ENCODE measurements at places on chromosomes 11 and 22.

DNA sequence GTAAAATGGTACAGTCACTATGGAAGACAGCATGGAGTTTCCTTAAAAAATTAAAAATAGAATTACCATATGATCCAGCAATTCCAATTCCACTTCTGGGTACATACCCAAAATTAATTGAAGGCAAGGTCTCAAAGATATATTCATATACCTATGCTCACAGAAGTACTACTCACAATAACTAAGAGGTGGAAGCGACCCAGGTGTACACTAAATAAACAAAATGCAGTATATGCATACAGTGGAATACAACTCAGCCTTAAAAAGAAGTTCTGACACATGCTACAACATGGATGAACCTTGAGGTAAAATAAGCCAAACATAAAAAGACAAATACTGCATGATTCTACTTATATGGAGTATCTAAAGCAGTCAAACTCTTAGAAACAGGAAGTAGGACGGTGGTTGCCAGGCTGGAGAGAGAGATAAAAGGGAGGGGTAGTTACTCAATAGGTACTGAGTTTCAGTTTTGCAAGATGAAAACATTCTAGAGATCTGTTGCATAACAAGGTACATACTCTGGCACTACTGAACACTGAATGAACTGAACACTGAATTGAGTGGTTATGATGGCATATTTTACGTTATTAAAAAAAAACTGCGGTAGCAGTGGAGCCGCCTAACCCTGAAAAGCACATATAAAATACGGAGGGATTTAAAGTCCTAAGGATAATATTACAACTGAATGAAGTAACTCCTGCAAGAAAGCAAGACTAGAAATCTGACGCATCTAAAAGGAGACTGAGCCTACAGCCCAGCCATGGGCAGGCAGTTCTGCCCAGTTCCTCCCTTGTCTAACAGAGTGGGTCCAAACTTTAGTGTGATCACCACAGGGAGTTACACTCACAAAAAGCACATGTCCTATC, 12.8 kb downstream of the DGCR2 start:
- no peak for DNase-seq

DNA sequence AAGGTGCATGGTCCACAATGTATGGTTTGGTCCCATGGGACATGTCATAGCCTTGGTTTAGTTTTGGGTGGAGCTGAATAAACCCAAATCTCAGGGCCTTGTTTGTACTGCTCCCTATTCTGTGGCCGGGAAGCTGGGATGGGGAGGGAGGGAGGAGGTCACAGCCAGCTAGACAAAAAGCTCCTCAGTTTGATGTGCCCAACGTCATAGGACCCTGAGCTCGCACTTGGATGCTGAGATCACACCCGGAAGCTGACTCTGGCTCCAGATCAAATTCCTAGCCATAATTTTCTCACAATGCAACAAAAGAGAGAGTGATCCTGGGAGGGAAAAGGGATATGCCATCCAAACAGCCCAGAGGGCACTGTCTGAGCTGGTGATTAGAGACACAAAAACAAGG, 1.5 kb downstream of the HSPB2 start:
- DNase-seq, result peak; percentile 65

- DNase-seq, result no peak
Observed at GRCh38 chr11:27473017-27473406, 422 bp upstream of the LGR4 start.

DNA sequence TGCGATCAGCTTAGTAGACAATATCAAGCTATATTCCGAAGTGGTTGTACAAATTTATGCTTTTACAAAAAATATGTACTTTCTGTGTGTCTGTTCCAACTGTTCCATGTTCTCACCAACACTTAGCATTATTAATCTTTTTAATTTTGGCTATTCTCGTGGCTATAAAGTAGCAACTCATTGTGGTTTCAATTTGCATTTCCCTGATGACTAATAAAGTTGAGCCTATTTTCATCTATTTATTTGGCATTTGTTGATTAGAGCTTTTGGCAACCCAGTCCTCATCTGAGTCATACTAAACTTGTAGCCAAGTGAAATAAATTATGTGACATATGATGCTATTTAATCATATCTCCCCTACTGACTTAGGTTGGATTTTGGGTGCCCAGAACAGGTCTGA, 115.9 kb downstream of the FBXO7 start:
- no peak for DNase-seq

- DNase-seq, result no peak
Observed at GRCh38 chr11:20036626-20037335, 123.5 kb downstream of the DBX1 start.

- DNase-seq, result no peak
Observed at GRCh38 chr11:5550440-5551095, 2.2 kb upstream of the OR52H1 start.

DNA sequence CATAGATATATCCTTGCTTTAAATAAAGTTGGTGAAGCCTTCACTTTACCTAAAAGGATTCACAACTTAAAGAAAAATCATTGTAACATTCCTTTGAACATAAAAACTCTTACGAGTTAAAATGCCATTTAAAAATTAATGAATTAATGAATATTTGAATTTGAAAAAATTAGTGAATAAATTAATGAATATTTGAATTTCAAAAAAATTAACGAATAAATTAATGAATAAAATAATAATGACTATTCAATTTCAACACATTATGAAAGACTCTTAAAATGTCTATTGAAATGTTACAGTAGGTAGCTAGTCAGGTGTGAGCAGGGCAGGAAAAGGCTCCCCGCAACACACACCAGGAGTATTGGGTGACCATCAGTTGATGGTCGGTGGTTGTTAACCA, 22.9 kb downstream of the ARHGAP20 start:
- DNase-seq, result no peak

DNA sequence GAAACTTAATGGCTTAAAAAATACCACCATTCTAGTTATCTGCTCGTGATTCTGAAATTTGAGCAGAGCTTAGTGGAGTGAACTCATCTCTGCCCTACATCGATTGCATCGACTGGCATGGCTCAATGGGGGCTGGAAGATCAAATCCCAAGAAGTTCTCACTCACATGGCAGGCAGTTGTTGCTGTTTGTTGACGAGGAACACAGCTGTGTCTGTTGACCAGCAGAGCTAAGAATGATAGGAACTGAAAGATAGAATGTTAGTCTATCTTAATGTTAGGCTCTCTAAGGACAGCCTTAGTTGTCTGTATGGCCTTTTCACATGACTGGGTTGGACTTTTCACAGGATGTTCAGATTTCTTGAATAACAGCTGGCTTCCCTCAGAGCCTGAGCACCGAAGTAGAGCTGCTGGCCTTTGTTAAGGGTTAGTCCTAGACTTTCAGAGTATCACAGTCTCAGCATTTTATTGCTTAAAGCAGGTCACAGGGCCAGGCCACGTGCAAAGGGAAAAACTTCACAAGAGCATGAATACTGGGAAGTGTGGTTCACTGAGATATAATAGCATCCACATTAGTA, 31.6 kb upstream of the IZUMO1R start:
- DNase-seq, result no peak

- DNase-seq, result no peak
Observed at GRCh38 chr11:8501836-8502235, 92.2 kb downstream of the STK33 start.
